ENCODE measurements at places on chromosomes 5 and 9. TPM values are rescaled to one million over a fixed set of nuclear protein-coding genes. Genes with fewer than 3 reads are reported as not detected.

The TNFSF8 gene
- not detected for total RNA-seq

The CACNA1B gene
- 0.60 TPM for total RNA-seq

DNA sequence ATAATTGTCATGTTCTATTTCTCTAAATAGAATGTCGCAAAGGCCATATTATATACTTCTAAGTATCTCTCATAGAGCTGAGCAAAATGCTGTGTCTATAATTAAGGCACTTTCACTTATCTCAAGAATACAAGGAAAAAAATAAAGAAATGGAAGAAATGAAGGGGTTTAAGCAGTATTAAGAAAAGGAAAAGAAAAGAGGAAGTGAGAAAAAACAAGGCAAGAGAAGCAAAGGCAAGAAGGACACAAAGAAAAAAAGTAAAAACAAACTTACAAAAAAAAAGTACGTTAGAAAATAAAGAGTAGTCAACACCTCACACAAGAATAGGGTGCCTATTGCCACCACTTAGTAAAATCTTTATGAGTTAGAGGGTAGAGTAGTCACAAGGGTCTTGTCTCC is 506.2 kb downstream of the GABRG2 start:
- no peak for DNase-seq

DNA sequence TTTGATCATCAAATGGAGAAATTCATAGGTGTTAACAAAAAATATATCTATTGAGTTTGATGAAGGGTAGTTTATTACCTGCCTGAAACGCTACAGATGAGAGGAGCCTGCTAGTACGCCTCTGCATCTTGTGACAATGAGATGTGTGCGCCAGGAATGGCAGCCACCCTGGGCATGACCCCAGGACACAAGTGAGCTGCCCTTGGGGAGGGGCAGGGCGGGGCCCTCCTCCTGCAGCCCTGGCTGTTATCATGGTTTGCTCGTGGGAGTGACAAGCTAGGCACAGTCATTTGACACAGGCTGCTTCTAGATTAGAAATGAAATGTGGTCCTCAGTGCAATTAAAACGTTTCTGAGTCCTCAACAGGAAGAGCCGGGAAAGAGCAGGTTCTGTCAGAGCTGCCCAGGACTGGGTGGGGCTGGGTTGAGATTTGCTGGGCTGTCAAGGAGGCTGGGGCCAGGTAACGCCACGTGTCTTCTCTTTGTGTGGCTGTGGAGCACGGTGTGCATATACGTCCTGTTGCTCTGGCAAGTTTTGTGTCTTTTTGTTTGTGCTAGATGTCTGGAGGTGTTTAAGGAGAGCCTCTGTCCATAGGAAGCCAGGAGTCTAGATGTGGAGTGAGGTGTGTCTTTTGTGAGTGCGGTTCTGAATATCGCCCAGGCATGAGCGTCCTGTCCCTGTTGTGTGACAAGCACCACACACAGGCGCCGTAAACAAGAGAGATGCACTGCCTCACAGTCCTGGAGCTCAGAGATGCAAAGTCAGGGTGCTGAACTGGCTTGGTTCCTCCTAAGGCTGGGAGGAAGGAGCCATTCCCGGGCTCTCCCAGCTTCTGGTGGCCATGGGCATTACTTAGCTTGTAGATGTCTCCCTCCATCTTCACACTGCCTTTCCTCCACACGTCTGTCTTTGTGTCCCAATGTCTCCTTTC is 129.0 kb upstream of the IRX4 start:
- no peak for DNase-seq

DNA sequence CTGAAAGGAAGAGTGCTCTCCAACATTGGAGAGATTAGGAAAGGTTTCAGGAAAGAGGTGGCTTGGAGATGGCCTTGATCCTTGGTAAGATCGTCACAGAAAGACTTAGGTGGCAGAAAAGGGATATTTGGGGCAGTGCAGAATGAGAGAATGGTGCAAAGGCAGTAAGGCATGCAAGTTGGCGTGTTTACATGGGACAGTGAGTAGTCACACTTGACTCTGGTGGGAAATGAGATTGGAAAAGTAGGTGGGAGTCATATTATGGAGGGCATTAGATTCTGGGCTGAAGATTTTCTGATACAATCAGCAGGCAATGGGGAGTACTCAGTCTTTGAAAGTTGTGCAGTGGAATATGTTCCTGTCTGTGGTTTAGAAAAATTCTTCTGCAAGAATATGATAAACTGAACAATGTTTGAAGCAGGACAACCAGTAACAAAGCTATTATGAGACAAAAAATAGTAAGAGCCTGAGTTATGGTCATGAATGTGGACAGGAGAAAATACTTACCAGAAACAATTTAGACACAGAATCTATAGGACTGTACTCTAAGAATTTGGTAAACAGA is 76.2 kb upstream of the ANKRD55 start:
- DNase-seq = no peak

- no peak for DNase-seq
These were observed 39.0 kb downstream of the RGS3 start for GRCh38 chr9:113502427-113503034.

GRCh38 chr9:14308853-14309145 is 5.1 kb downstream of the NFIB start:
- no peak for DNase-seq

GRCh38 chr5:2690293-2690692 is 61.2 kb downstream of the IRX2 start:
- DNase-seq = no peak

DNA sequence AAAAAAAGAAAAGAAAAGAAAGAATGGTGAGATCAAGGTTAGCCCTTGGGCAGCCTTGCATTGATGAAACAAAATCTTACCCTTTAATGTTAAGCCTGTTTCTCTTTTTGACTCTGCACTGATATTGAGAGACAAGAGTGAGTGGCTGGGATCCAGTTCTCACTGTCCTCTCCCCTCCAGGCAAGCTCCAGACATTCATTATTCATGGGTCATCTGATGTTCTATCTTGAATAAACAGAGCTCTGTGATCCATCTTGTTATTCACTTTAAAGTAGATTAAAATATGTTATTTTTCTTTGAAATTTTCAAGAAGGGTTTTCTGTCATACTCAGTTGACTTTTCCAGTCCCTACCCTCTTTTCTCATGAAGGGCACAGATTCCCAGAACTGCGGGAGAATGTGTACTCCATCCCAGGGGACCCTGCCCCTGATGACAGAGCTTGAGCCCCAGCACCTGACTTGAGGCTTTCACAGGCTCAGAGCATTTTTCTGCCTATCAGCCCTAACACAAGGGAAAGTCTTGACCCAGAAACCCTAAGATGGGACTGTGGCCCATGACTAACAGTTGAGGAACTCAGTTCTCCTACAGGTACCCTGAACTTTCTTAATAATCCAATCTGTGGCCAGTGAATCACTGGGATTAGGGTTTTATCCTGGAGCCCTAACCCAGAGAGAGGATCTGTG is 24.1 kb downstream of the ACTL7B start:
- no peak for DNase-seq

Data from cardiac muscle cell (in vitro differentiated cells and primary cell).